ENCODE measurements at places on chromosomes 3 and 15.

GRCh38 chr15:51798281-51798680 is 31.2 kb upstream of the TMOD3 start:
- no peak for DNase-seq

DNA sequence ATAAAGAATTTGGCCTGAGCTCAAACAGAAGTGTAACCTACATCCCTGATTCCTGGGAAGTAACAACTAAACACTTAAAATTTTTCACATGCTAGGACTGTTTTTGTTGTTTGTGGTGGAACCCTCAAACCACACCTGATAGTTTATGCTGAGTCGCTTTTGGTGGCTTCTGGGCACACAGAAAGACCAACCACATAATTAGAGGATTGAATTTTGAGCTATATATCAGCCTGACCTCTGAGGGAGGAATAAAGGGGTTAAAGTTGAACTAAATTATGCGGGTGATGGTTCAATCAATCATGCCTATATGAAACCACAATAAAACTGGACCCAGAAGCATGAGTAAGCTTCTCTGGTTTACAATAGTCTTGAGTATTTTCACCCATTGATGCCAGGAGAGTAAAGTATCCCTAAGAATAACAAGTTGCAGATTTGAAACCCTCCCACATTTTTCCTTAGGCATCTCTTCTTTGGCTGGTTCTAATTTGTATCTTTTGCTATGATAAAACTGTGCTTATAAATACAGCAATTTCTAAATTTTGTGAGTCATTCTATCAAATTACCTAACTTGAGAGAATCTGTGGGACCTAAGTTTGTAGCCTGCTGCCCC is 1304.5 kb upstream of the GBE1 start:
- DNase-seq = no peak

- no peak for DNase-seq
Observed at GRCh38 chr3:162538491-162538890, 1041.9 kb downstream of the OTOL1 start.

GRCh38 chr3:12987602-12988001 is 85.6 kb downstream of the IQSEC1 start:
- DNase-seq = no peak

DNA sequence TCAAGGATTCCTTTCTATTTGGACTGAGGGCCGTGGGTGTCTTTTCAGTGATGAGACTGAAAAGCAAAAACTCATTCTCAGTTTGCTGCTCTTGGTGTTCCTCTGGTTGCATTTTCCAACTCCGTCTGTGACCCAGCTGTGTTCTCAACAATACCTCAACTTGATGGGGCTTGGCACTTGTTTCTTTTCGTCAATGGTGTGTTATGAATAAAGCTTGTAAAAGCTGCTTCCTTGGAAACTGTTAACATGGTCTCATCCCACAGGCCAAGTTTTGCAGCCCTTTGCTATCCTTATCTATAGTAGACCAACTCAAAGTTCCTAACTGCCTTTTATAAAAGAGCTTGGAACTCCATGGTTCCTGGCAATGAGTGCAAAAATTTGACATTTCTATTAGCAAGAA is 142.5 kb upstream of the UBE2E1 start:
- DNase-seq = no peak
